Activated T-cell treated with anti-CD3 and anti-CD28 coated beads, Interleukin-2, amount 50 U/mL, for 1 hour (primary cell): ENCODE measurements at places on chromosomes 16 and 17.
A peak's percentile ranks its signal among the peaks of the same experiment; 100 is the strongest.

GRCh38 chr17:29248845-29249244 is 2.2 kb downstream of the CRYBA1 start:
- no peak for DNase-seq

DNA sequence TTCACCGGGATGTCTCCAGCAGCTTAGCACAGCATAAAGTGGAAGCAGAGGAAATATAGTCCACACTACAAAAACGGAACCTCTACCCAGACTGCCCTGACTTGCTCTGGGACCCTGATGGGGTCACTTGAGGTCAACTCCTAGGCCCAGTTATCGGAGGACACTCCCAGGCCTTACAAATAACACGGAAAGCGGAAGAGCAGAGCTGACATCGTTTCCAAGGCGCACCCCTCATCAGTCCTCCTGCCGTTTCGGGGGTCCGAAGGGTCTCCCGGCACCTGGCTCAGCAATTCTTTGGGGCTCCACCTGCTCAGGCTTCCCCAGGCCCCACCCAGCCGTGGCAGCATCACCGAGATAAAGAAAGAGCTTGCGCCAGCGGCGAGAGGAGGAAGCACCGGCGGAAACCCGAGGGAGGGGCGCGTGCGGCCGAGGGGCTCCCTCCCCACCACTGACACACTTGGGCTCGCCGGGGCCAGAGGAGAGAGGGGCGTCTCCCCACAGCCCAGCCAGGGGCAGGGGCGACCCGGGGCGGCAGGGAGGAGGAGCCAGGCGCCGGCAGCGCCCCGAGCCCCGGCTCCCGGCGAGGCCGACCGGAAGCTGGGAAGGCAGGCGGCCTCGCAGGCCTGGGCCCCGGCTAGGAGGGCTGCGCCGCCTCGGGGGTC is 727 bp downstream of the CORO7 start:
- DNase-seq: peak; percentile 65

- no peak for DNase-seq
These were observed at the start of gene ZFHX3 for GRCh38 chr16:73047536-73048291. ZFHX3 (minus strand) TSS chr16:73048128; CDS start chr16:72960145, 87,983 bp downstream.

GRCh38 chr16:14310519-14310991 is 239.4 kb downstream of the MRTFB start:
- no peak for DNase-seq

GRCh38 chr16:49081554-49081953 is 200.1 kb downstream of the CBLN1 start:
- DNase-seq: no peak

DNA sequence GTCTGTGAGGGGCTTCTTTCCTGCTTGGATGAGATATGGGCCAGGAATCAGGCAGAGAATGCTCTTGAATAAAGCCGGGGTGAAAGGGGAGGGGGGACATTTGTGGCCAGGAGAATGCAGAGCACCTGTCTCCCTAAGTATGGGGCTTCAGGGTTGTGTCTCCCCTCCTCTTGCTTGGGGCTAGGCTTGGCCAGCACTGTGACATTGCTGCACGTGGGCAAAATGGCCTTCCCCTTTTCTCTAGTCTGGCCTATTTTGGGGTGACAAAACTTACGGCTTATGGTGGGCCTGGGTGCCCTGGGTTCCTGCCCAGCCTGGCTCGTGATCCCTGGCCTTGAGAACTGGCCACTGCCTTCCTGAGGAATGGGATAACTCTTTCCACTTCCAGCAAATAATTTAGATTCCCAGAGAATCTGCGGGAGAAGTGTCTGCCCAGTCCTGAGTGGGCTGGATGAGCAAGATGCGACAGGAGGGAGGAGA is 5.6 kb downstream of the NFE2L1 start:
- no peak for DNase-seq

DNA sequence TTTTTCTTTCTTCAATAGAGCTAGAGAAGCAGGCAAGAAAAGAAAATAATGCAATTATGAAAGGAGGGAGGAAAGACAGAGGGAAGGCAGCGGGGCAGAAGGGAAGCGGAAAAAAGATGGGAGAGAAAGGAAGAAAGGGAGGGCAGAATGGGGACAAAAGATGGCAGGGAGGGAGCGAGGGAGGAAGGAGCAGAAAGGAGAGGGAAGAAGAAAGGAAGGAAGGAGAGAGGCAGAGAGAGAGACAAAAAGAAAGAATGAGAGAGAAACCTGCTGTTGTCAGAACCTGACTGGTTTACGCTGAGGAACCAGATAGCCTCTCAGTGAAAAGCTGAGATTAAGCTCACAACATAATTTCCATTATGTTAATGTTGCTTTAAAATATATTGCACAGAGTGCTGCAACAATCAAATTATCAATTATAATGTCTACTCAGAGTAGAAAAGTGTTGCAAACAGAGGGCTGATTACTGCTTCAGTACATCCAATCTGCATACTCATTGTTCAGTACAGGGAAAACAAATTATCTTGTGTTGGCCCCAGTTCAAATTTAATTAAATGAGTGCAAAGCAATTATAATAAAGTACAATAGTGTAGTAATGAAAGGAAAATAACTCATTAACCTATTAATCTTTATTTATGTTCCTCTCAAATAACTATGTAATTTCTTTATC is 32.0 kb upstream of the TOX3 start:
- no peak for DNase-seq

DNA sequence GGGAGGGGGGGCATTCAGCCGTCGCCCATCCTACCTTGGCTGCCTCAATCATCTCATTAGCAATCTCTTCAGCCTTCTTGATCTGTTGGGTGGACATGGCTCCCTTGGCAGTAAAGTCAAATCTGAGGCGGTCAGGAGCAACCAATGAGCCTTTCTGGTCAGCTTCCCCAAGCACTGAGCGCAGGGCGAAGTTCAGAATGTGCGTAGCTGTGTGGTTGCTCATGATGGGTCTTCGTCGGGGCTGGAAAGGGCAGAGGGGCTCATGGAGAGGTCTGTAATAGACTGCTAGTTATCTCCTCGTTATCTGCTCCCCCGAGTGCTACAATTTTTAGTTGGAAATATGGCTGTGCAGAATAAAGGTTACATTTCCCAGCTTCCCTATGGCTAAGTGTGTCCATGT is 7.2 kb upstream of the EXOSC6 start:
- no peak for DNase-seq
